Heart right ventricle (tissue), 16 donors: ENCODE measurements at places on chromosomes 12 and 14. TPM values are rescaled to one million over a fixed set of nuclear protein-coding genes. Genes with fewer than 3 reads are reported as not detected.

SLC6A13 gene
- 0.87 TPM for polyA plus RNA-seq

LARP4 gene
- polyA plus RNA-seq = 12.1 TPM

KCNMB4 gene
- polyA plus RNA-seq = 2.5 TPM

PRB2 gene
- polyA plus RNA-seq = not detected

PRIMA1 gene
- 2.2 TPM for polyA plus RNA-seq

LBHD2 gene
- not detected for polyA plus RNA-seq

TTC9 gene
- polyA plus RNA-seq = 0.22 TPM

SLC7A7 gene
- 2.3 TPM for polyA plus RNA-seq

NPFF gene
- not detected for polyA plus RNA-seq

STAC3 gene
- 0.81 TPM for polyA plus RNA-seq

STXBP6 gene
- polyA plus RNA-seq = 20.6 TPM

TMEM120B gene
- 12.7 TPM for polyA plus RNA-seq

TRAF3 gene
- polyA plus RNA-seq = 2.3 TPM

KRT2 gene
- not detected for polyA plus RNA-seq

RPL10L gene
- polyA plus RNA-seq = not detected

WNT1 gene
- not detected for polyA plus RNA-seq

RAPGEF3 gene
- 173 TPM for polyA plus RNA-seq

IKZF4 gene
- 3.7 TPM for polyA plus RNA-seq

GPR162 gene
- 7.0 TPM for polyA plus RNA-seq

HRK gene
- polyA plus RNA-seq = 0.03 TPM

HOXC13 gene
- polyA plus RNA-seq = not detected

ARHGEF40 gene
- polyA plus RNA-seq = 21.1 TPM

AMN gene
- 0.15 TPM for polyA plus RNA-seq

CLEC14A gene
- polyA plus RNA-seq = 71.8 TPM

ADGRD1 gene
- 16.8 TPM for polyA plus RNA-seq

CNTN1 gene
- polyA plus RNA-seq = 0.07 TPM
